ENCODE measurements at places on chromosomes 11 and 22. TPM values are rescaled to one million over a fixed set of nuclear protein-coding genes. Genes with fewer than 3 reads are reported as not detected.
A peak's percentile ranks its signal among the peaks of the same experiment; 100 is the strongest.

DNA sequence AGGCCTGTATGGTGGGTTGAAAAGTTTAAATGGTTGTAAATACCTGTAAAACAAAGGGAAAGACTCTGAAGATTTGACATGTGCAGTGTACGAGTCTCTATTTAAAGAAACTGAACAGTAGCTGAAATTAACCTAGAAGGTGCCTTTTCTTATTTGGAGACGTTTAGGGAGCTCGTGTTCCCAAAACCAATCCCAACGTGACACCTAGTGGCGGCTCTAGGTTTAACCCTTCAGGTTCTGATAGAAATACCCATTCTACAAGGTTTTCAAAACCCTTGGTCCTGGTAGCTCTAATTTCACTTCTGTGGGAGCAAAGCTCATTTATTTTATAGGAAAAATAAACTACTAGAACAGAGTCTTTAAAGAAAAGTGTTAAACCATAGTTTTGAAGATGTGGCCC lies 258.3 kb downstream of the LRRC4C start:
- peak; percentile 19 for DNase-seq

DNA sequence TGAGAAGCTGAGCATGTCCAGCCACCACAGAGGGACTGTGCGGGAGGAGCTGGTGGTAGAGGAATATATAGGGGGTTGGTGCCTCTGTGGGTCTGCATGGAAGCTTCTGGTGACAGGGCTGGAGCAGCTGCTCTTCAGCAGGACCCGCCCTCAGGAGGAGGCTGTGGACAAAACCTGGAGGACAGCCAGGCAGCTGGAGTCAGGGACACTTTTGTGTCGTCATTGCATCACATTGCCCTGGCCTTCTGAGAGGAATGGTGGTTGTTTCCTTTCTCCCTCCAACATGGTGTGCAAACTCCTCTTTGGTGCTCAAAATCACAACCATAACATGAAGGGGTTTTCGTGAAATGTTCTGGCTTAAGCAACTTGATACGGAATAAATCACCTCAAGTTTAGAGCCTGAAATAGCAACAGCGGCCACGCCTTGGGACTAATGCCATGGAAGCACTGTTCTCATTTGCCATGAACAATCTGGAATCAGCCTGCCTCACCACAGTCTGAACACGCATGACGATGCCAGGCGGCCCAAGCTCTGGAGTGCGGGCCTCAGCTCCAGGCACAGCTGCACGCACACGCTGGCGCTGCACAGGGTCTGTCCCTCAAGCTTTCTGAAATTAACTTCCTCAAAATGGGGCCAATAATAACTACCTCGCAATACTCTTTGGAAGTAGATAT lies 17.1 kb upstream of the CSRP3 start:
- DNase-seq = no peak

GRCh38 chr11:3199537-3200295 lies 18.9 kb downstream of the MRGPRG start:
- DNase-seq = no peak

DNA sequence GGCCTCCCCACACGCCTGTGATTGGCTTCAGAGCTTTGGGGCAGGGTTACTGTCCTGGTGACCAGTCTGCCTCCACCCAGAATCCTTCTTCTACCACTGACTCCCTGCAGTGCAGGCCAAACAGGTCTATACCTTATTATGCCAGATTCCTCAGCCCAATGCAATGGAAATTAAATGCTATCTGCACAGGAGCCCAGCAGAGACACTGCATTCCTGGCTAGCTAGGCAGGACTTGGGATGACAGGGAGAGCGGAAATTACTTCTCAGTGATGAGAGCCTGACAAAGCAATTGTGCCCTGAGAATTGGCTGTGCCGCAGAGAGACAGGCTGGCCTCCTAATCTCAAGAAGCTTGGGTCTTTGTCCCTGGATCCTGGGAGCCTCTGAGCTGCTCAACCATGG lies 143.8 kb upstream of the NCAM1 start:
- no peak for DNase-seq

GRCh38 chr11:59644528-59644927 lies 24.3 kb downstream of the PATL1 start:
- no peak for DNase-seq

DNA sequence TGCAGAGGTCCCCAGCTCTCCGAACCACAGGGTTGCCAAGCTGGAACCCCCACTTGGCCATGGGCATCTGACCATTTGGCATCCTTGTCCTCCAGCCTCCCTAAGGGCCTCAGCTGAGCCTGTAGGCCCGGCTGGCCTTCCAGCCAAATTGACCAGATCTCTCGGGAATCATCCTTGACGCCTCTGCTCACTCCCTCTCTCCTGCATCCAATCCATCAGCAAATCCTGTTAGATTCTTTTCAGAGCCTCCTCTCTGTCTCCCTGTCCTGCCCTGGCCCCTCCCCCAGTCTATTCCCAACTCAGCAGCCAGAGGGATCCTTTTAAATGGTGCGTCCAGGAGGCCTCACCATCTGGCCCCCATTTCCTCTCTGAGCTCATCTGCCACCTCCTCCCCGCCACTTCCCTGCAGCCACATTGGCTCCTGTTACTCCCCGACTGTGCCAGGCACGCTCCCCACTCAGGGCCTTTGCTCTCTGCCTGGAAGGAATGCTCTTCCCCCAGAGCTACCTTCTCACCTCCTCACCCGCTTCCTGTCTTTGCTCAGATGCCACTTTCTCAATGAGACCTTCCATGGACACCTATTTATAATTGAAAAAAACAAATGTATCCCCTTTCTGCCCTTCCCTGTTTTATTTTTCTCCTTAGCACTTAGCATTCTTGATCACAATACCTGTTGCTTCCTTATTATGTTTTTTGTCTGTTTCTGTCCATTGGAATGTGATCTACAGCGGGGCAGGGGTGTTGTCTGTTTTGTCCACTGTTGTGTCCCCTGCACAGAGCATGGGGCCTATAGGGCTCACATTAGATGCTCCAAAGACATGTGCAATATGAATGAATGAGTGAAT lies 78.1 kb downstream of the NFAM1 start:
- no peak for DNase-seq

DNA sequence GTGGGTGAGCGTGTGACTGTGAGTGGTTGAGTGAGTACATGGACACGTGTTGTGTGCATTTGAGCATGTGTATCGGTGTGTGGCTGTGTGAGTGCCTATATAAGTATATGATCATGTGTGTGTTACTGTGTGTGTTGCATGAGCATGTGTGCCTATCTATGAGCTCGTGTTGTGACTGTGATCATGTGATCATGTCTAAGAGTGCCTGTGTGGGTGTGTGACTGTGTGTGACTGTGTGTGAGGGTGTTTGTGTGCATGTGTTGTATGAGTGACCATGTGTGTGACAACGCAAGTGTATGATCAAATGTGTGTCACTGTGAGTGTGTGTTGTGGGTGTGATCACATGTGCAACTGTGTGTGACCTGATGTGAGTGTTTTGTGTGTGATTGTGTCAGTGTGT lies 88.8 kb downstream of the UBASH3B start:
- DNase-seq = no peak

DNA sequence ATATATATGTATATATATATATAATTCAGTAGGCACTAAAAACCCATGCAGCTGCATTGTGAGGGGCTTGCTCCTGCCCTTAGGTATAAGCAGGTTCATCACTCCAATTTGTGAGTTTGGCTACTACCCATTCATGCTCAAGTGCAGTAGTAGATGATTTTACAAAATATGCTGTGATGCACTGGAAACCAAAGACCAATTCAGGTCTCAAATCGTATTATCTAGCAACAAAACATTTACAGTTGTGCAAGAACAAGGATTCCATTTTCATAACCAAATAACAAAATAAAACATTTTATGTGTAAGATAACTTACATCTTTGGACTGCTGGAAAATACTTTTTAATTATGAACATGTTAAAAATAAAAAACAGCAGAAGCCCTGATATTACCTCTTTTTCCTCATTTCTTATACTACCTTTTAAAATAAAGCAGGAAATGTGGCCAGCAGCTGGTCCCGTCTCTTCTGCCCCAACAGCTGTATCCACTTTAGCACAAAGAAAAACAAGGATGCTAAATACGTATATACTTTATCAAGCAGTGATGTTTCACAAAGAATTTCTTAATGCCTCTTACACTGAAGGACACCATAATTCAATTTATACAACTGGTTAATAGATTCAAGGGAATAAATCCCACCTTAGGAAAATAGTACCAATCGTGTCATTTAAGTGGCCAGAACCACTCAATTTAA lies 2.8 kb downstream of the CREBZF start:
- DNase-seq = no peak

DNA sequence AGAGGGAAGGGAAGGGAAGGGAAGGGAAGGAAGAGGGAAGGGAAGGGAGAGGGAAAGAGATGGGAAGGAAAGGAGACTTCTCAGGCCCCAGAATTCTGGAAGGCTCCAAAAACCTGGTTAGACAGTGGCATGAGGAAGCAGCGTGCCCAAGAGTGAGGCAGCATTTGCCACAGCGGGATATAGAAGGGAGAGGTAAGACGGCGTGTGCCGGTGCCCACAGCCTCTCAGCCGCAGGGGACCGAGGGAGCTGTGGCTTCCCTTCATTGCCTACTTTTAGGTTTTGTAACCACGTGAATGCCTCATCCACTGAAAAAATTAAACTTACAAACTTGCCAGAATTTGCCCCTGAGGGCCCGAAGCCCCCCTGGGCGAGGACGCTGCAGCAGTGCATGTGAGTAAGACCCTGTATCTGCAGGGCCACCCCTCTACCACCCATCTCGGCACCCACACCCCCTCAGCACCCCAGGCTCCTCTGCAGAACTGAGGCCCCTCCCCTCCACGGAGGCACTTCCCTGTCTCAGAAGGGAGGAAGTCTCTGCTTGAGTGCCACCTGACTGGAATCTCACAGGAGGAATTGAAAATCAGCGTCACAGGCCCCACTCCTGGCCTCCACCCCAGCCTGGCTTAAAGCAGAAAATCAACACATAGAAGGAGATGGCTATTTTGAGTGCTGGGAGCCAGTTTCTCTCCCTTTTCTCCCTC lies 58.1 kb downstream of the LINC01488 start:
- DNase-seq = no peak

GRCh38 chr11:7016011-7016410 lies 4.1 kb downstream of the ZNF214 start:
- DNase-seq = no peak

DNA sequence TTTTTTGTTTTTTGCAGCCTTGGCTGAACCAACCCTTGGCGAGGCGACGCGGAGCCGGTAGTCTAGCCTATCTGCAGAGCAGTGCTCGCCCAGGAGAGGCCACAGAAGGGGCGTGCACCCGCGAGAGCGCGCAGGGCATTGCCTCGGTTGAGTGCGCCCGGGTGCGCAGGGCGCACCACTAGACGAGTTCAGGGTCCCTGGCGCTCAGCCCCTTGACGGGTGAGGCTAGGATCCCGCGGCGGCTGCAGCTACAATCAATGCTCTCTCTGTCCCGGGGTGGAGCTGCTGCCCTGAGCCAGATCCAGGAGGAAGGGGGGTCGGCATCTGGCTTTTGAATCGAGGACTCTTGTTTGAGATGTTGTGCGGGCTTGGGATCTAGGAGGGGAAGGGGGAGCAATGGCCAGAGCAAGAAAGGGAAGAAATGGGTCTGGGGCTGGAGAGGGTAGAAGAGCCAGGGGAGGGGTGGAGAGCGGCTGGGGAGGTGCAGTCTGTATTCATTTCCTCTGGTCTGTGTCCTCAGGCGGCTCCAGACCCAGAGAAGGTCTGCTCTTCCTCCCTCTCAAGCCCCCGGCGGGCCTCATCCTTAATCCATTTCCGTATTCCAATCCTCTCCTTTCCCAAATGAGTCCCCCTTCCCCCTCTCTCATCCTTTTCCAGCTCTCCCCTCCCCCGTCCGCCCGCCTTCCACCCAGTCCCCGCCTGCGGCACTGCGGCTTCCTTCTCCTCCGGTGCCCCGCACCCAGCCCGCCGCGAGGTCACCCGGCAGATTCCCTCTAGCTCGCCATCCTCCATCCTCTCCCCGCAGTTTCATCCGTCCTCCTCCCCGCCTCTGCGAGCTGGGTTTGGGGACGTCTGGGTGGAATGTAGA lies 797 bp downstream of the THY1 start:
- no peak for DNase-seq

GRCh38 chr11:33320814-33321330 lies 63.7 kb downstream of the HIPK3 start:
- no peak for DNase-seq

Gene STX3
- polyA plus RNA-seq = 51.7 TPM

Gene TMPRSS13
- polyA plus RNA-seq = 0.62 TPM

Gene GLYAT
- 164 TPM for polyA plus RNA-seq

Gene APOL4
- polyA plus RNA-seq = 6.2 TPM

Gene BRSK2
- polyA plus RNA-seq = 0.26 TPM

All from right renal pelvis (tissue), 4 donors.